ENCODE measurements at places on chromosomes 3 and 15. TPM values are rescaled to one million over a fixed set of nuclear protein-coding genes. Genes with fewer than 3 reads are reported as not detected.

SERPINI2 gene
- total RNA-seq, result not detected

AADACL2 gene
- not detected for total RNA-seq

CCK gene
- total RNA-seq, result 0.19 TPM

POTEB3 gene
- not detected for total RNA-seq

Measured in aortic smooth muscle cell (primary cell).